ENCODE measurements at places on chromosomes 12 and 14.

DNA sequence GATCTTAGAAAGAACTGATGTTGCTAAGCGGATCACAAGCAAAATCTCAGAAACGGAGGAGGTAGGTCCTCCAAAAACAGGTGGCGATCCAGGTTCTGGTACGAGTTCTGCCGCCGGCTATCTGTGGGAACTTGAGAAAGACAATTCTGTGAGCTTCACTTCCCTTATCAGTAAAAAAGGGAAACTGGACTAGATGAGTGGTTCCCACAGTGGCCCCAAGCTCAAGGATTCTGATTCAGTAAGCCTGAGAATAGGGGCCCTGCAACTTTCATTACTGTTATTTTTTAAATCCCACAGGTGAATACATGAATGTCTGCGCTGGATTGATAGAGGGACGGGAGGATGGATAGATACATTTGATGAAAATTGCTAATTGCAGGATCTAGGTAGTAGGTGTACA, 160.2 kb downstream of the PPM1H start:
- no peak for DNase-seq

DNA sequence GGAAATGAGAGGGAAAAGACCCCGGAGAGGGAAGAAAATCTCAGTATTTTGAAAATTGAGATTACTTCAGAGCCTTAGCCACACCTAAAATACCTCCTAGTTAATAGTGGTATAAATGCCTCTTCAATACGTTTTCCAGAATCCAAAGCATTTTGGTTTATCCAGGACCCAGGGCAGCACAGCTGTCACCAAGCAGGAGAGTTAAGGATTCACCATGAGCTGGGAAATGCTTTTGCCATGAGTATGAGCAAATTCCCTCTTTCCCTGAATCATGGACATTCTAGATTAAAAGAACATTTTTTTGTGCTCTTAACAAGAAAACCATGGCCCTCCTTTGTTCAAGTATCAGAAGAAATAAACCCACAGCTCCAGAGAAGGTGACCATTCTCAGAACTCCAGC, 21.8 kb upstream of the RTRAF start:
- no peak for DNase-seq

- no peak for DNase-seq
Observed at GRCh38 chr14:73259837-73260236, 22.5 kb downstream of the PAPLN start.

DNA sequence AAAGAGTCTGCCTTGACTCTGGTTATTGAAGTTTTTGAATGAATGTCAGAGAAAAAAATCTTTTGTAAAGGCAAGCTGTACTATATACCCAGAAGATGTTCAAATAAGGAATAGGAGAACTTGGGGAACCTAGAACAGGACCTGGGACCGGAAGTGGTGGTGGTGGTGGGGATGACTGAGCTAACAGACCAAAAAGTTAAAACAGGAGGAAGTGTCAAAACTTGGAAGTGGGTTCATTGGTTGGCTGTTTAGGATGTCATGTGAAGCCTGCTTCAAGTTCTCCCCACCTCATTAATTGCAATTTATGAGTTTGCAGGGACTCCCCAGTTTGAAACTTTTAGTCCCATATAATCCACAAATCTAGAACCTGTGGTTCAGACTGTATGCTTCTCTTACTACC, 26.2 kb downstream of the PLXNC1 start:
- no peak for DNase-seq

DNA sequence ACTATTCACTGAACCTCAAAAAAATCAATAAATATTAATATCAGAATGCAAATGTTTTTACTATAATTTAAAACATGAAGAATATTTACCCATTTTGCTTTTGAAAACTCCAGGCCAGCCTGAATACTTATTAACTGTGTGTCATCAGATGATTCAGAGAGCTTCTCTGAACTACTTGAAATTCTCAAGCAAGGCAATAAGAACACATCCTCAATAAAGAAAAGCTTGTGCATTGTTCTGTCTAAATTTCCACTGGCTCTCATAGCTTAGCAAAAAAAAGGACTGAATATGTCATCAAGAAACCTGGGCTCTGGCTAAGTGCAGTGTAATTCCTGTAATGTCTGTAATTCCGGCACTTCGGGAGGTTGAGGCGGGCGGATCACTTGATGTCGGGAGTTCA, 194.1 kb downstream of the BTG1 start:
- DNase-seq = no peak

- no peak for DNase-seq
Observed at GRCh38 chr12:19991146-19991545, 377.2 kb upstream of the PDE3A start.

- DNase-seq = peak; percentile 68
Observed at GRCh38 chr12:31874961-31875608, 84.1 kb upstream of the RESF1 start.

Measured in activated CD4-positive, alpha-beta T cell treated with anti-CD3 and anti-CD28 coated beads, Interleukin-2, amount 50 U/mL, for 1 hour (primary cell).